ENCODE measurements at places on chromosomes 3 and 15.

DNA sequence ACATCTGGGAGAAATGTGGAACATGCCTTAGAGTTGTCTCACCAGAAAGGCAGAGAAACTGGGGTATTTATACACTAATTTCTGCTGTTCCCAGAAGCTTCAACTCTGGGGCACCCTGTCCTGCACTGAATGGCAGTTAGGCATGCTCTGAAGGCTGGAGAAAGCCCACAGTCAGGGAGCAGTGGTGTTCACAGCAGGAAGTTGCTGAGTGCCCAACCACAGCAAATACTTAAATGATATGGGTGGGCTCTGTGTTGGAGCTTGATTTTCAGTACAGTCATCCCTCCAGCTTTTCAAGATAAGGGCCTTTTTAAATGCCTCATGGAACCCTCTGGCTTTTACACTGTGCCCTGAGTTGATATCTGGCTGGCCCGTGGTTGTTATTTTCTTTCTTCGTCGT, 38.7 kb upstream of the RASGRF1 start:
- DNase-seq, result no peak

- DNase-seq, result no peak
These were observed 197.1 kb upstream of the C2CD4B start for GRCh38 chr15:62362144-62362543.

DNA sequence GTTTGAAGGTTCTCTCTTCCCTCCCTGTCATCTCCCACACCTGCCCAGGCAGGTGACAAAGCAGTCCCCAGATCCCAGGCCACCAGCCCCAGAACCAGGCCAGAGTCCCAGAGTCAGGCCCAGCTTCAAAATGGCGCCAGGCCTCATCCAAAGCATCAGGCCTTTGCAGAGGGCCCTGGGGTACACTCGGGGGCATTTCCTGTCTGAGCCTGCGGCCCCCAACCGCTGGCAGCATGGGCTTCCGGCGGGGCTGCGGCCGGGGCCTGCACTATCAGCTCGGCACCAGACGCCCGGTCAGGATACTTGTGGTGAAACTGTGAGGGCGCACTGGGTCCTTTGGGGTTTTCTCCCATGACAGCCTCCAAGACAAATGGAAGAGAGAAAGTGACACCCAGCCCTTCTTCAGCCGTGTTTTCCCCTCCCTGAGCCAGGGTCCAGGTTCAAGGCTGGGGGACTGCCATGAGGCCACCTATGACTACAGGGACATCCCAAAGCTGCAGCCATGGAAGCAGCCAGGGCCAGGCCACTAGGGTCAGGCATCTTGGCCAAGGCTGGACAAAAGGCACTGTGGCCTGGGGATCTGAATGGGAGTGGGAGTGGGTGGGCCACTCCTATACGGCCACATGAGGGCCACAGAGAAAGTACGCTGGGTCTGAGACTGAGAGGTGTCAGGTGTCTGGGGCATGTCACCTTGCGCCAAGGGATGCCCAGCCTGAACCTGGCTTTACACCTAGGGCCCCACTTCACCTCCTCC, 33.9 kb downstream of the RPN1 start:
- DNase-seq, result no peak

DNA sequence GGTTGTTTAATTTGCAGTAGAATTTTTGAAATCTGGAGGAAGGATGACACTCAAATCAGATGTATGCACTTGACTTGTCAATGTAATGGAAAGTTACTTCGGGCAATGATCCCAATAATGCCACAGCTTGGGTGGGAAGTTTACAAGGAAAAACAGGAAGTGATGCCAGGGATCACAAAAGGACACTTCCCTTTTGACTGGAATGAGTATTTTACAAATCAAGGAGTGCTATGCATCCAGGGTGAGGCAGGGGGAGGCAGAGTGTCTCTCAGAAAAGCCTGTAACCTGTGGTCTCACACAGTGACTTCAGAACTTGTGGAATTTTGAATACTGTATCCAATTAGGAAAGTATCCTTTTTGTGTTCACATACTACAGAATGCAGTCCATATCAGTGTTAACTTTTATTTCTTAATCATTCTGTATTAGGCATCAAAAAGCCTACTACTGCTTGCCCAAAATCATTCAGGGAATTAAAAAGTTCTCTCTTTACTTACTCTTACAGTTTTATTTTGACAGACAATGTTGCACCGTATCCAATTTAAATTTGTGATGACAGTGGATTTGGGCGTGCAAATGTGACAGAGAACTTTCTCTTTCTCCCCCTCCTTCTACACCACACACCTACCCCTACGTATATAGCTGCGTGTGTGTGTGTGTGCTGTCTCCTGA, 445.1 kb downstream of the MECOM start:
- no peak for DNase-seq

DNA sequence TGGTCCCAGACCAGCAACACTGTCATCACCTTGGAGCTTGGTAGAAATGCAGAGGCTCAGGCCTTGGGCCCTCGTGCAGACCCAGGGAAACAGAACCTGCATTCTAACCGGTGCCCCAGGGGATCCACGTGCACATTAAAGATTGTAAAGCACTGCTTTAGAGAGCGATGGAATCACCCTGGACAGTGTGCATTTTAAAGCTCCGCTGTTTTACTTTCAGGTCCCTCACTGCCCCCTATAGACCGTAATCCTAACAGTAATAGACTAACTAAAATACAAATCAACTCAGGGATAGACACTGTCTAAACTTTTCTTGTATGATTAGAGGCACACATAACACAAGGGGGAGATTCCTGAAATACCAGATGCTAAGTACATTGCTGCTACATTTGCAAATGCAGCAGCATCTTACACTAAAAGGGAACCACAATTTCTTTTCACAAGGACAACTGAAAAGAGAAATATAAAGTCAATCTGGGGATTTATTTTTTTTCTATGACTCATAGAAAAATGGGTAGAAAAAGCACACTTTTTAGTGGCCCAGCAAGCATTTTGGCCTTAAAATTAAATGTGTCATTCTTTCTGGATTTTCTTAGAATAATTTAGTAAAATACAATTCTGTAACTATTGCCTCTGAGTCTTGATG, 10.5 kb upstream of the SH3GL3 start:
- DNase-seq, result no peak

- no peak for DNase-seq
These were observed 300.5 kb upstream of the MME start for GRCh38 chr3:154779571-154779970.

DNA sequence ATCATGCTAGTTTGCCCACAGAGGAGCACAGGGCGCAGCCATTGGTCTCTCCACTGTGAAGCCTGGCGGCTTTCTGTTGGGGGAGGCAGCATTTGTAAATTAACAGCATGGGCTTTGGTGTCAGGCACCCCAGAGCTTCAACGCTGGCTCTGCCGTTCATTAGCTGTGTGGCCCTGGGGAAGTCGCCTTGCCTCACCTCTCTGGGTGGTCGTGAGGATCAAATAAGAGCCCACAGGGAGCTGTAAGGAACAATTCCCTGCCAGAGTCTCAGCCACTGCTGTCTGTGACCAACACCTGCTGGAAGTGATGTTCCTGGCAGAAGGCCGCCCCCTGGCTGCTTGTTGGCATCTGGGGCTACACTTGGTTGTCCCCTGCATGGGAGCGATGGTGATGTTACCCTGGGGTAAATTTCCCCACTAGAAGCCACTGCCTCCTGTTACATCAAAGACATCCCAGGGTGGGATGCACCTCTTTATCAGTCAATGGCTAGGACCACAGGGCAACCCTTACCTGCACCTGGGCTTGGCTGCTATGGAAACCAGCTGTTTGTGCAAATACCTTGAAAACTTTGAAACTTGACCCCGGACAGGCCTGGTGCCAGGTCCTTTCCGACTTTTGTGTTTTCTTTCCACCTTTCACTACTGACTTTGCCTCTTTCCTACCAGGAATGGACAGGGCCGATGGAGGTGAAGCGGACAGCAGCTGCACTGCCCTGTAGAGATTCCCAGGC, 36.9 kb downstream of the DNASE1L3 start:
- DNase-seq, result no peak

- no peak for DNase-seq
These were observed 80.8 kb upstream of the GPR149 start for GRCh38 chr3:154510780-154511179.

GRCh38 chr3:52777127-52777958, at the start of gene ITIH1:
Gene ITIH1, plus strand, starts transcription at chr3:52777599. Its CDS starts 17 bp downstream, at chr3:52777616.
- no peak for DNase-seq

DNA sequence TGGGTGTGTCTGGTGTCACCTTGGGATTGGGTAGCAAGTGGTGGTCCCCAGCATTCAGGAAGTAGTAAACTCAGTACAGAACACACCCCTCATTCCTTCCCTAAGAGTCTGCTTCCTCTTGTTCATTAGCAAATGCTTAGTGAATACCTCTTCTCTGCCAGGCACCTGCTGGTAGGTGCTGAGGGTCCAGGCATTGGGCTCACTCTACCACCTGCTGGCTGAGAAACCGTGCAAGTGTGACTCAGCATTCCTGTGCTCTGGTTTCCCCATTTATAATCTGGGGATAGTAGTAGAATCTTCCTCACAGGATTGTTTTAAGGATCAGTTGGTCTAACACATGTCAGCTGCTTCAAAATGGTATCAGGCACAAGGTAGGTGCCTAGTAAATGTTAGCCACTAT, 4.8 kb downstream of the SHF start:
- no peak for DNase-seq

DNA sequence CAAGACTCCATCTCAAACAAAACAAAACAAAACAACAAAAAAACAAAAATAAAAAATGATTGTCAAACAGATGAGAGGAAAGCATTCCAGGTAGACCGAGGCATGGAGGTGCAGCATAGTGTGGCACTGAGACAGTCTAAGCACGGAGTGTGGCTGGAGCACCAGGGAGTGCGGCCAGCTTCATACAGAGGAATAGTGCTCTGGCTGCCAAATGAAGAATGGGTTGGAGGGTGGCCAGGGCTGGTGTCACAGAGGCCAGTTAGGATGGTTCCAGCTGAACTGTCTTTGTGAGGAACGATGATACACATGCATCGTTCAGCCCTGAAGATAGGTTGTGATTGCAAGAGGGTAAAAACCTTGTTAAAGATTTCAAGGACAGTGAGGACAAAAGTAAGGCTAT, 28.3 kb downstream of the MITF start:
- DNase-seq, result no peak

- DNase-seq, result no peak
These were observed 18.5 kb upstream of the PDHB start for GRCh38 chr3:58452176-58452575.

DNA sequence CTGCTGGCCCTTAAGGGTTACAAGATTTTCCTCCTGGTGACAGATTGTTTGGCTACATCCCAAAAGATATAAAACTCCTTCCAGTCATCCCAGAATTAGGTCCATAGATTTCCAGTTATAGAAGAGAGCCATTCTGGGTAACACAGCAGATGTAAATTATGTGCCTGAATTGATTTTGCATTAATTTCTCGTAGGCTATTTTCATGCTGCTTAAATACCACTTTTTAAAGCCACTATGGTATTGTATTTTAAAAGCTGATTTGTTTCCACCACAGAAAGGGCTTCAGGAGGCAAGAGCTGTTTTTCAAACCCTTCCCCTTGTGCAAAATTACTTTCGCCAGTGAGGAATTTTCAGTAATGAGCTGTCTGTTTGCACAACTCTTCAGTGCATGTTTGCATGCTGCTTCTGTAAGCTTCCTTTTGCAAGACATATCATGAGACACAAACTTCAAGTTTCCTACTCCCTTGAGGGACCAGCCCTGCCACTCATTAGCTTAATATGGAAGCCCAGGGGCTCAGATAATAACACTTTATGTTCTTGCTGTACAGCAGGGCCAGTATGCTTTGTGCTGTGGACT, 105.4 kb upstream of the TNIK start:
- no peak for DNase-seq

DNA sequence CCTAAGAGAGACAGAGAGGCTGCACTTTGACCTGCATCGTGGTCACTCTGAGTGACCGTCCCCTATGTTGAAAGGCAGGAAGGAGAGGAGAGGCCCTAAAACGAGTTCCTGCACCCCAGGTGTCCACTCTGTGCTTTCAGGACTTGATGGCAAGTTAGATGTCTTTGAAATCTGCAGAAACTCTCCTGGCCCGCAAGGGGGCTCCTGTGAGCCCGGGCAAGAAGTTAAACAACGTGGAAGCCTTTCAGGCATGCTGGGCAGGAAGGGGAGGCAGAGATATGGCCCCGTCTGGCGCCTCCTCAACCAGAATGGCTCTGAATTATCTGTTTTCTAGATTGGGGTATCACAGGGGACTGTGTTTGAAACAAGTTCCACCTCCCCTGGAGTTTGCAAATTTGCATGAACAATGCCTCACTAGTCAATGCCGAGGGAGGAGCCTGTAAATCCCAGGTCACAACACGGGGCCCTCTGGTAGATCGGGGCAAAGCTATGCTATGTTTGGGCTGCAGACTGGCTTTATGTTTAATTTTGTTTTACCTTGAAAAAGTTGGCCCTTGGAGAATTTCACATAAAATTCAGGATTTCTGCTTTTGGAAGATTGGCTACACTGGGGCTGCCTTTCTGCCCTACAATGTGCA, 9.8 kb downstream of the CTXND1 start:
- DNase-seq, result no peak
